ENCODE measurements at places on chromosomes 13 and 19.

DNA sequence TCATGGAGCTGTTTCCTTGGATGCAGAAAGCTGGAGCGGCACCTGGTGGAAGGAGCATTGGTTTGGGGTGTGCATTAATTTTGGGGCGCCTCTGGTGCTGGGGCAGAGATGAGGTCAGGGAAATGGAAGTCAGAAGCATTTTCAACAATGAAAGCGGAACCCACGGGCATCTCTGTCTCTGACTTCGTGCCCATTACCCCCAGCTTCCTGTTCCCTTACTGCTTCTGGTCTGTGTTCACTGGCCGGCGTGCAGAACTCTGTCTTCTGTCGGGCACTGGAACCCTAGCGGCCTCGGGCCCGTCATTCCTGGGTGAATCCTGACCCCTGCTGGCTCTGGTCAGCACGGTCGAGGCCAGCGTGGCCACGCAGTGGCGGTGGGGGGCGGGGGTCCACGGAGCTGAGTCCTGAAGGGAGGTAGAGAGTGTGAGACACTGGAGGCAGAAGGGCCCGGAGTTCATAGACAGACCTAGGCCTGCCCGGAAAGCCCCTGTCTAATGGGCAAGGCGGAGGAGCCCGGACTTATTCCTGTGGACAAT, 7.9 kb upstream of the LINGO3 start:
- peak; percentile 44 for DNase-seq

- no peak for DNase-seq
Observed at GRCh38 chr19:35171730-35172129, 17.2 kb downstream of the FXYD5 start.

GRCh38 chr13:41562541-41563178, 105.3 kb downstream of the RGCC start:
- no peak for DNase-seq

GRCh38 chr19:52535771-52536447, 8.4 kb downstream of the ZNF808 start:
- peak; percentile 94 for DNase-seq

DNA sequence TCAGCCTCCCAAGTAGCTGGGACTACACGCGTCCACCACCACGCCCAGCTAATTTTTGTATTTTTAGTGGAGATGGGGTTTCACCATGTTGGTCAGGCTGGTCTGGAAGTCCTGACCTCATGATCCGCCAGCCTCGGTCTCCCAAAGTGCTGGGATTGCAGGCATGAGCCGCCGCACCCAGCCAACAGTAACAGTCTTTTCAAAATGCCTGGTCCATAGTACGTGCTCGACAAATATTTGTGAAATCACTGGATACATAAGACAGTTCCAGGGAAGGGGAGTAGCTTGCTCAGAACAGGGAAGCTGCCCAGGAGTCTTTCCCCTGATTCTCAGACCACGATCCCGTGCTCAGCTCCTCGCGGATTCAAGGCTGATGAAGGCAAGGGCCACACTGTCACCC, 30.5 kb downstream of the CACNG6 start:
- DNase-seq: no peak

DNA sequence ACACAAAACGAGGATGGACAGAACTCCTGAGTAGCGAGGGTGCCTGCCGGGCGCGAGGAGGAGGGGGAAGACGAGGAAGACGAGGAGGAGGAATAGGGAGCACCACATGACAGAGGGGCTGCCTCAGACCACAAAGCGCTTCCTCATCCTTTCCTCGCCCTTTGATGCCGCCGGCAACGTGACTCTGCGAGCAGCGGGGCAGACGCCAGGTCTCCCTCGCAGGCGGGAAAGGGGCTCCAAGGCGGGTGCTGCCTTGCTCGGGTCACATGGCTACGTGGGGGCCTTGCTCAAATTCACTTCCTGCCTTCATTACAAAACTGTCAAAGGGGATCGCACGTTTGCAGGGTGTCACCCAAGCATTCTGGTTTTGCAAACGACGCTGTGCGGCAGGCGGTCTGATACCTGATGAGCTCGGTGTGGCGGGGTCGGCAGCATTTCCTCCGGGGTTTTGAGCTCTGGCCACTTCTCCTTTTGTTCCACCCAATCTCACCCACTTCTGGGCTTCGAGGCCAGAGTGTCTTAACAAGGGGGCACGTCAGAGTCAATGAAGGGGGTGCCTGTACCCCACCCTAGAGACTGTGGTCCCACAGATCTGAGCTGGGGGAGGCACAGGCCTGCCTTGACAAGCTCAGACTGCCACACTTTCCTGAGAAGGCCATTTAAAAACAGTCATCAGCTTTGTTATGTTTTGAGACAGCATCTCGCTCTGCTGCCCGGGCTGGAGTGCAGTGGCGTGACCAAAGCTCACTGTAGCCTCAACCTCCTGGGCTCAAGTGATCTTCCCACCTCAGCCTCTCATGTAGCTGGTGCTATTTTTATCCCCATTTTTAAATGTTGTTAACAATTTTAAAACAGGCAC, 14.9 kb downstream of the MAP2K2 start:
- no peak for DNase-seq

DNA sequence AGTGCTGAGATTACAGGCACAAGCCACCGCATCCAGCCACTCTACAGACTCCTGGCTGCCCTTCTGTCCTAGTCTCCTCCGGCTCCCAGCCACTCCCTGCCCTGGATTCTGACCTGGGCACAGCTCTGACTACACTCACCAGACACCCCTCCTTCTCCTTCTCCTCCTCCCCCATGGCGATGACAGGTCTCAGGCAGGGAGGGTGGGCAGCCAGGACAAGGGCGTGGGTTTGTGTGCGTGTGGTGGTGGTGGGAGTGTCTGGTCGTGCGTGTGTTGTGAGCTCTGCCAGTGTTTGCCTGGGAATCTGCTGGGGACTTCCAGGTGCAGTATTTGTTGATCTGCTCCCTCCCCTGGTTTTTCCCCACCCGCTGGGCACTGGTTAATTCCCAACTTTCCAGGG, 3.0 kb upstream of the NCCRP1 start:
- no peak for DNase-seq

DNA sequence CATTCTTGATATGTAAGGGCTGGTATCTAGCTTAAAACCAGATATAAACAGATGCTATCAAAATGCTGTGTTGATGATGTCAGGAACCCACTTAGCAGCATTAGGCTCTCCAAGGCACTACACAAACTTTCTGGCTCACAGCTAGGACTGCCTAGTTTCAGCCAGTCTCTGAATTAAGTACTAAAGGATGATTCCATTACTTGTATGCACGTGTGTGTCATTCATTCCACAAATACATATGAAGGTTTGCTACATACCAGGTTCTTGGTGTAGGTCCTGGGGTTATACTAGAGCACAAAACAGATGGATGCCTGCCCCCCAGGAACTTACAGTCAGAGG, 151.5 kb downstream of the RGCC start:
- no peak for DNase-seq

DNA sequence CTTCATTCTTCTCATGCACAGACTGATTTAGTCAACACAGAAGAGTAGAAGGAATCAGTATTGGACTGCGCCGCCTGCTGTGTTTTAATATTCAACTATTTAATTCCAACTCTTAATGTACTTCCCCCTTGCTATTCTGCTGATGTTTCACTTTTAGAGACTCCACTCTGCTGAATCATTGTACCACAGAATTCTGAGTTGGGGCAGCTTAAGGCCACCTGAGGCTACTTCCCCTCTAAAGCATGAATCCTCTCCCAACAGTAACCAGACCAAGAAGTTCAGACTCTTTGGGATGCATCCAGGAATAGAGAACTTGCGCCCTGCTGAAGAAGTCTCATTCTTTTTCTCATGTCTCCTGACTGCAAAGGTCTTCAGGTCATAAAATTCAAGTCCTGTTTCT, 708.8 kb downstream of the UQCRFS1 start:
- no peak for DNase-seq

DNA sequence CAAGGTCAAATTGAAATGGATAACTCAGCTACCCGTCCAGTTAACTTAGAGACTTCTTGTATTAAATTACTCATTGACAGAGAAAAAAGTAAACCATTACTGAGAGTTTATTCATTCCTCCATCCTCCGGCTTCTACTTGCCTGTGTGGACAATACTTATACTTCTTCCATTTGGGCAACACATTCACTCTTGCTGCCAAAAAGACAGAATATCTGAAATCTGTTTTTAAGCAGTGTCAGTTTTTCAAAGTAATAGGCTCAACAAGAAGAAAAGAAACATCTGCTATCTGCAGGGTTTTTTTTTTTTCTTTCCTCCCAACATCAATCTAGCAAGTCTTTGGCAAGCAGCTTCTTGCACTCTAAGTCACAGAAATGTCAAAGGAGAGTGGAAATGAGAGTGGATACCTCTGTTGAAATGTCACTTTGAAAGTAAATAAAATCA, 1142.8 kb downstream of the PCDH9 start:
- no peak for DNase-seq

DNA sequence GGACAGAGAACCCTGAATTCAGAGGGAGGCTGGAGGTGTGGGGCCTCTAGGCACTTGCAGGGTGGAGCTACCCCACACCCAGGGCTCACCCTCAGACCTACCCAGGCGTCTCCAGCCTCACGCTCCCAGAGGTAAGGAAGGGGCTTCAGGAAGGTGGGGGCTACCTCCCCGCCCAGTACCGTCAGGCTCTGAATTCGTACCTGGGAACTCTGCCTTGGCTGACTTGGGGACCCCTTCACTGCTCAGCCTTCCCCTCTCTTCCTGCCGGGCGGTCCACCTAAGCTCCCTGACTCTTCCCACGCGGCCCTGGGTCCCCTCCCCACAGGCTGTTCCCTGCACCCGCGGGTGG, 28.5 kb upstream of the PARP4 start:
- no peak for DNase-seq

DNA sequence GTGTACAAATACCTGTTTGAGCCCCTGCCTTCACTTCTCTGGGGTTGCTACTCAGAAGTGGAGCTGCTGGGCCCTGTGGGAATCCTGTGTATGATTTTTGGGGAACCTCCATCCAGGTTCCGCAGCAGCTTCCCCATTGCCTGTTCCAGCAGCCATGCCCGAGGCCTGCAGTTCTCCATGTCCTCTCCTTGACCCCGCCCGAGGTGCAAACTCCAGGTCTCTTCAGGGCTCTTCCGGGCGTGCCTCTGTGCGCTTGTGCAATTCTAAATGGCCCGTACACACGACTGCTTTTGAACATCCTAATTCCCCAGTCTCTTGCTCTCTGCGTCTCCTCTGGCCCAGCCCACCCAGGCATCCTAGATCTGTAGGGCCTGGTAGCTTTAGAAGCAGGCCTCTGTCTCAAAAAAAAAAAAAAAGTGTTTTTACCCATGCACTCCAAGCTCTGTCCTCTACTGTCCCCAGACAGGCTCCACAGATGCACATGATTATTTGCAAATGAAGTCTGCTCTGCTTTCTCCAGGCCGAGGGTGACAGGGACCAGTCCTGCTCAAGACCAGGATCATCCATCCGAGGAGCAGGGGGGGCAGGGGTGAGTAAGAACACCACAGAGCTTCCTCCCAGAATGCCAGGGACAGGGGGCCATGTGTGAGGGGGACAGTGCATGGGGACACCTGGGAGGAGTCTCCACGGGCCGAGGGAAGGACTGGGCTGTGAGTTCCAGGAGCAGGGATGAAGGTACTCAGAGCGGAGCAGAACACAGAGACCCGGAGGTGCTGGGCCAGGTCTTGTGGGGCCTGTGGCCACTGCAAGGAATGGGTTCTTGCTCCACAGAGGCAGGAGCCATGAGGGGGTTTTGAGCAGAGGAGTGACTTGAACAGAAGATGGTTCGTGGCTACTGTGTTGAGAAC, 51.7 kb downstream of the SLC7A9 start:
- no peak for DNase-seq

GRCh38 chr19:27870293-27870692, 1342.7 kb downstream of the UQCRFS1 start:
- no peak for DNase-seq

GRCh38 chr13:43077046-43077445, 53.7 kb downstream of the DNAJC15 start:
- no peak for DNase-seq

GRCh38 chr13:31350560-31350959, 150.8 kb downstream of the B3GLCT start:
- no peak for DNase-seq

GRCh38 chr13:59877933-59878332, 285.8 kb downstream of the DIAPH3 start:
- no peak for DNase-seq

DNA sequence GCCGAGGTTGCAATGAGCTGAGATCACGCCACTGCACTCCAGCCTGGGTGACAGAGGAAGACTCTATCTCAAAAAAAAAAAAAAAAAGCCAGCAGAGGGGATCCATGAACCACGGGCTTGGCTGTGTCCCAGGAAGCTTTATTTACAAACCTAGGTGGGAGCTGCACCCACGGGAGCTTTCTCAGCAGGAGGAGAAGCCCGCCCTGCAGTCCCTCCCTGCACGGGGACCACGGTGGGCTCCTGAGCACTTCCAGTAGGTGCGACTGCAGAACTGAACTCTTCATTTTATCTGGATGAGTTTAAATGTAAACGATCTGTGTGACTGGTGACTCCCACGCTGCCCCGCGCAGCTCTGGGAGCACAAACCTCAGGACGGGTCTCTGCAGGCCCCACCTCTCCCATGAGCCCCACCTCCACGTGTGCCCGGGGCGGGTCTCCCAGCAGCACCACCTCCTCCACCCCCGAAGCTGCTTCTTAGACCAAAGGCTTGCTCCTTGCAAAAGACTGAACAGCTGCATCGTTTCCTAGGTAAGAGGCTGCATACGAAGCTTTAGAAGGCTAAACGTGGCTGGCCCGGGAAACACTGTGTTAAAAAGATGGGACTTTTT, 66.4 kb downstream of the SPACA7 start:
- no peak for DNase-seq

GRCh38 chr19:46025835-46026234, 3.0 kb upstream of the PGLYRP1 start:
- no peak for DNase-seq

DNA sequence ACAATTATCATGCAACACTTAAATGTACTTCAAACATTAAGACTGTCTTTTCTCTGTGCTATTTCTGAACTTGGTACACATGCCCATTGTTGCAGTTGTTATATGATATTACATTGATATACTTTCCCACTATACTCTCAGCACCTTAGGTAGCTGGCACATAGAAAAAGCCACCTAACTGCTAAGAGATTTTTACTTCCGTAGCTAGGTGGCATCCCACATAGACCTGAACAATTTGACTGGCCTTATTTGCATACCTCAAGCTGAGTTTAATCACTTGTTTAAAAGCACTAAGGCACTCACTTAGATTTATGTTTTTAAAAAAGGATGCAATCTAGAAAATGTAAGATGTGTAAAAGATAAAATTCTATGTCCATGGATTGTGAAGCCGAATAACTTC, 194.2 kb downstream of the POU4F1 start:
- no peak for DNase-seq

- no peak for DNase-seq
Observed at GRCh38 chr13:40102854-40103253, 447.4 kb downstream of the COG6 start.

GRCh38 chr13:59494560-59494970, 669.2 kb downstream of the DIAPH3 start:
- DNase-seq: peak; percentile 71

DNA sequence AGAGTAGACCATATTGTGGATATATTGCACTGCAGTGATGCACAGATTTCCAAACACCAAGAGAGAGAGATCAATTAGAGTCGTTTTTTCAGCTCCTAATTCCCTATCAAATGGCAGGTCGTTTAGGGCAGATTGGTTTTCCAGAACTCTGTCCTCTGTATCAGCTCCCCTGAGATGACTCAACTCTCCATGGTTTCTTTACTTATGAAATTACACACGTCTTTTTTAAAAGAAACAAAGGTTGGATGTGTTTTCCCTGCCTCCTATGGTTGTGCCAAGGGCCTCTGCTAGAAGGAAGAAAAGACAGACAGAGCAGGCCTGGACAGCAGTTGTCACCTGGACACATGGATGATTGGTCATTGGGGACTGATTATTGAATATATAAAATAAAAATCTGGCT, 478.1 kb upstream of the NBEA start:
- DNase-seq: no peak
